ENCODE measurements at places on chromosomes 5 and 9.

DNA sequence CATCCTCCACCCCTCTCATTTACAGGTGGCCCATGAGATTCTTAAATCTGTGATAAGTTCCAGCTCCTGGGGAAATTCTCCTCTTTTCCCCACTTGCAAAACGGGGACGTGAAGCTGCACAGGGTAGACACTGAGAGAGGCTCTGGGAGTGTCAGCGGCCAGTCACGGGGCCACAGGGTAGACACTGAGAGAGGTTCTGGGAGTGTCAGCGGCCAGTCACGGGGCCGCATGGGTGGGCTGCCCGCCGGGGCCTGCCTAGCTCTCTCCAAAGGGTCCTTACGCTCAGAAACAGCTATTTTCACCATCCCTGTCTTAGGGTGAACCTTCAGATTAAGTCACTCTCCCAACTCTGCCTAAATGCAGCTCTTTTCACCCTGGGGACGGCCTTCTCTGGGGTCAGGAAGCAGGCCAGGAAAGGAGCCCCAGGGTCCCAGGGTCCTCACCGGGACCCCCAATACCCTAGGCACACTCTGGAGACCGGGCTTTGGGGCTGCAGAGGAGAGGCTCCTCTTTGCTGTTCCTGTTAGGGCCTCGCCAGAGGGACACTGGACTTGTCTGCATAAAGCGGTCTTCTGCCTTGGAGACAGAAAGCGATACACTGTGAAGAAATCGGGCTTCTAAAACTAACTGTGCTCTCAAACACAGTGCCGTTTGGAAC lies 1.5 kb downstream of the FAM78A start:
- DNase-seq, result no peak

DNA sequence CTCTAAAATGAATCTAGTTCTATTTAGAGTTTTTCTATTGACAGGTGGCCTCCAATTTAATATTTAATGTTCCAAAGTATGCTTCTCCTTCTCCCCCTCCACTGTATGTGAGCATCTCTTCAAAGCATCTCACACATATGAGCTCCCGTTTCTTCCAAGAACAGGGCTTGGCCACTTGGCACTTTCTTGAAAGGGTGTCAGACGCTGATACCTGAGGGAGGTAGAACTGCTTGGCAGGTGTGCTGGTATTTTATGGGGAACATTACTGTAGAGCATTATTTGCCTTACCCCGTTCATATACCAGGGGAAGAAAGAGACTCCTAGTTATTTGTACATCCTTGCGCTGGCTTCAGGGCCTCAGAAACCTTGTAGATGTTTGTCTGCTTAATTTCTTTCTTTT lies 1.9 kb downstream of the RCL1 start:
- DNase-seq, result no peak

DNA sequence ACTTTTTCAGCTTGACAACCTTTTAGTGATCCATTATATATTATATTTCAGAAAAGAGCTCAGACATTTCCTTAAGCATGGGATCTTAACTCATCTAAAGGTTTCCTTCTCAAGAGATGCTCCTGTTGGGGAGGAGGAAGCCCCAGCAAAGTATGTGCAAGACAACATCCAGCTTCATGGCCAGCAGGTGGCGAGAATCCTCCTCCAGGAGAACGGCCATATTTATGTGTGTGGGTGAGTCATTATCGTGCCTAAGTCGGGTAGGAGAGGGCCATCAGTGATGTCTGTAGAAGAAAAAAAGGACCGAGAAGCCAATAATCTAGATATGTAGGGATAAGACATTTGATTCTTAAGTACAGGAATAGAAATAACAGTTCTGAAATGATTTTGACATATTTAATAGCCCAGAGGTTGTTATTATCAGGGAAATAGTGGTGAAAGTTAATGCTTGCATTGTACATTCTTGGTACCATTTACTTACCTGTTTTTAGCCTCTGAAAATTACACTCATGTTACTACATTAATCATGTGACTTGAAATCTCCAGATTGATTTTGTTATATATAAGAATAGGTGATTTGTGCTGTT lies 28.2 kb downstream of the MTRR start:
- no peak for DNase-seq

- no peak for DNase-seq
Observed at GRCh38 chr5:167961731-167962130, 329.7 kb upstream of the WWC1 start.

- no peak for DNase-seq
Observed at GRCh38 chr9:101508211-101508610, 25.4 kb upstream of the RNF20 start.

GRCh38 chr5:24899180-24899579 lies 254.4 kb upstream of the CDH10 start:
- DNase-seq, result no peak

Data from right forelimb (tissue), 1 donor.